ENCODE measurements at places on chromosomes 4 and X.

- peak; percentile 58 for DNase-seq
Measured at GRCh38 chrX:54182194-54182863, 725 bp downstream of the FAM120C start.

- no peak for DNase-seq
Measured at GRCh38 chr4:141009931-141010330, 123.3 kb downstream of the RNF150 start.

DNA sequence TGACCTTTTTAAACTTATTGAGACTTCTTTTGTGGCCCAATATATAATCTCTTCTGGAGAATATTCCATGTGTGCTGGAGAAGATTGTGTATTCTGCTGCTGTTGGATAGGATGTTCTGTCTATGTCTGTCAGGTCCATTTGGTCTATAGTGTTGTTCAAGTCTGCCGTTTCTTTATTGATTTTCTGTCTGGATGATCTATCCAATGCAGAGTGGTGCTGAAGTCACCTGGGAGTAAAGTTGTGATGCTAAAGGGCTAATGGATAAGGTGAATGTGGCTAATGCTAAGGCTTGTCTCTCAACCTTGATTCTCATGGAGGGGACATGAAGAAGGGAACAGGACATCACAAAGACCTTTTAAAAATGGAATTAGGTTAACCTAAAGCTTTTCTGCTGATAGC, 72.0 kb upstream of the AP1S2 start:
- DNase-seq: no peak

- DNase-seq: no peak
Measured at GRCh38 chrX:16910376-16910775, 36.1 kb upstream of the REPS2 start.

DNA sequence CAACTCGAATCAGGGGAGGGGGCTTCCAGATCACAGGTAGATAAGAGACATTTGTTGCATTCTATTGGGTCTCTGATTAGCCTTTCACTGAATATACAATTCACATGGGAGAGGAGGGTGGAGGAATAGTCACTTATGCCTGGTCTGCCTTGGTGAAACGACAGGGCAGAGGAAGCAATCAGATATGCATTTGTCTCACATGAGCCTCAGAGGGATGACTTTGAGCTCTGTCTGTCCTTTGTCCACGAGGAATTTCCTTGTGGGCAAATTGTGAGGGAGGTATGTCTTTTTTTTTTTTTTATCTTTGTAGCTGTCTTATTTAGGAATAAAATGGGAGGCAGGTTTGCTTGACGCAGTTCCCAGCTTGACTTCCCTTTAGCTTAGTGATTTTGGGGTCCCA, 28.5 kb upstream of the TMSB4X start:
- no peak for DNase-seq

DNA sequence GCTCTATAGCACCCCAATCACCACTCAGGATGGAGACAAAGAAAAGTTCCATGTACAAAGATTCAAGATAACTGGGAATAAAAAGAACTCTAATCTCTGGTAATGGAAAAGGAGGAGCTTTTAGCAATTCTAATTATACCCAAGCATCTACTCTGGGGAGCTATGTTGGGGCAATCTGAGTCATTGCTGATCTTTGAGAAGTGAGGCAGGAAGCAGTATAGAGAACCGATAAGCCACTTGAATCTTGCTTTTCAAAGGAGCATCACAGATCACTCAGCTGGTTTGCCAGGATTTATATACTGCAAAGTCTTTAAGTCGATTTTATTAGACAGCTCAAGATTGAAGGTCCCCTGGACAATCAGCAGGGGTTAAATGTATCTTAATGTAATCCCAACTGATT, 220.0 kb downstream of the ENOX2 start:
- no peak for DNase-seq

DNA sequence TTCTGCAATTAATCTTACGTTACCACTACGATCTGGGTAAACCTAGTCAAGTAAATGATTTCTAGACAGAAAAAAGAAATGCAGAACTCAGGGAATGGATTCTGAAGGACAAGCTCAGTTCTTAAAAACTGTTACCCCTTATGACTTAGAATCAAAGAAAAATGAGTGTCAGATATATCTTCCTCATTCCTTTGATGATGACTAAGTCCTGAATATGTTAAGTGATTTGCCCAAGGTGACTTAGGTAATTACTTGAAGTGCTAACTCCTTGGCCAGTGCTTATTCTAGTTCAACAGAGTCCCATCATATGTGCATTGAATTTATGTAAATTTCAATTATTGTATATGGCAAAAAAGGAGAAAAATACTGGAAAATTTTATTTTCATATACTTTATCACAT, 92.5 kb downstream of the PPEF1 start:
- no peak for DNase-seq

GRCh38 chr4:40251366-40251765, 54.5 kb downstream of the RHOH start:
- peak; percentile 35 for DNase-seq

GRCh38 chr4:173424899-173425805, 26.2 kb upstream of the SCRG1 start:
- DNase-seq: no peak

DNA sequence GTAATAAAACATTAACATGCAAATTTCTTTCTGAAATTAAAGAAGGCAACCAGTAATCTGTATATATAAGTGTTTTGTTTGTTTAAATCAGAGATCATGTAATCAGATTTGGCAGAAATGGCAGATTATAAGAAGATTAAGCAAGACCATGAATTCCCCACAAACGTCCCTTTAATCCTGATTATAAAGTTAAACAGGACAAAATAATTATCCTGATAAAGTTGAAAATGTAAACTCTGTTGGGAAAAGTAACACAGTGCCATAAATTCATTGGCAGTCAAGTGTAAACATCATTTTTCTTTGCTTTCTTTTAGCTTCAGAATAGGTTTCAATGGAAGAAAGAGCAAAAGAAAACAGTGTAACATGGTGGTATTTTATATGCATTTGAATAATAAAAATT, 256.3 kb downstream of the KCNIP4 start:
- DNase-seq: no peak

Measured in A549 (cell line).